ENCODE measurements at places on chromosomes 4 and X.
A peak's percentile ranks its signal among the peaks of the same experiment; 100 is the strongest.

GRCh38 chr4:143380629-143381028 lies 44.0 kb downstream of the GAB1 start:
- no peak for DNase-seq

- no peak for DNase-seq
Measured at GRCh38 chrX:71082822-71083221, 12.8 kb upstream of the FOXO4 start.

GRCh38 chr4:140305053-140305452 lies 68.4 kb upstream of the SCOC start:
- DNase-seq: no peak

- DNase-seq: no peak
Measured at GRCh38 chrX:314049-314448, 4.5 kb downstream of the GTPBP6 start.

- DNase-seq: no peak
Measured at GRCh38 chr4:141503260-141503659, 133.1 kb upstream of the IL15 start.

GRCh38 chr4:131370846-131371245 lies 1778.2 kb upstream of the PCDH10 start:
- no peak for DNase-seq

GRCh38 chr4:5218376-5219069 lies 167.2 kb downstream of the STK32B start:
- DNase-seq: no peak

GRCh38 chr4:124931050-124931449 lies 218.5 kb upstream of the ANKRD50 start:
- no peak for DNase-seq

- DNase-seq: no peak
Measured at GRCh38 chr4:89242864-89243732, 64.5 kb downstream of the GPRIN3 start.

- DNase-seq: peak; percentile 79
Measured at GRCh38 chr4:98652996-98653395, 5.4 kb downstream of the TSPAN5 start.

GRCh38 chrX:17629519-17629918 lies 107.8 kb upstream of the SCML1 start:
- DNase-seq: no peak

GRCh38 chrX:46408553-46409407 lies 136.4 kb downstream of the ZNF674 start:
- DNase-seq: peak; percentile 23

DNA sequence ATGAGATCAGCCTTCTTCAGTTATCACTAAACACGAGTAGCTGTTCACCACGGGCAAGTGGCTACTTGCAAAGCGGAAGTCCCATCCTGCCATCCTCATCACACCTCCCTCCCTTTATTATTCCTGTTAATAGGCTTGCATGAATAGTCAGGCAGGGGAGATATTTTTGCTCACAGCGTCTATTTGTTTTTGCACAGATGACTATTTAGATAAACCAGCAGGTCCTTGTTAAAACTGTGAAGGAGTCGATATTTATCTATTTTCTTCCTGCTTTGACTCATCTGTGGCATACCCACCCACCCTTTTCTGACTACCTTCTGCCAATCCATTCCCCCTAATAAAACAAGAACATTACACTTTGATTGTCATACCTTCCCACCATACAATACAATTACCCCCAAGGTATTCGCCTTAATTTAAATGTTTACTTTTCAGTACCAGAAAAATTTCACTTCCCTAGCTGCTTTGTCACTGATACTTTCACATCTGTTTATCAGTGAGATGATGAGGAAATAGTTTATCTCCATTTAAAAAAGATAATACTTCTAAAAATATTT lies 96.6 kb upstream of the BANK1 start:
- DNase-seq: no peak

- no peak for DNase-seq
Measured at GRCh38 chrX:11528623-11529022, 137.1 kb downstream of the ARHGAP6 start.

GRCh38 chr4:88731381-88731780 lies 33.8 kb upstream of the NAP1L5 start:
- DNase-seq: peak; percentile 50

DNA sequence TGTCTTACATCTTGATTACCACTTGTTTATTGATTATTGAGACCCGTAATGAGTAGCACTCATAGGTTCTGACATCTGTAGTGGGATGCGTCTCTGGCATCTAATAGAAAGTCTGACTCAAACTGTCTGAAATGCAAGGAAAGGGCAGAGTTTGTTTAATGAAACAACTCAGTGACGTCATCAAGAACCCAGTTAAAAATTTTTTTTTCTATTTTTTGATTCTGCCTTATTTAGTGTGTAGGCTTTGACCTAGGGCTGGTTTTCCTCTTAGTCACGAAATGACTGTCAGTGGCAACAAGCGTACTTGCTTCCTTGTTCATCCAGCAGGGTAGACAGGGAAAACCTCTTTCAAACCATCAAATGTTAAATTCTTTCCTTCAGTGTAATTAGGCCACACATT lies 3.1 kb upstream of the CDKL5 start:
- DNase-seq: peak; percentile 74

DNA sequence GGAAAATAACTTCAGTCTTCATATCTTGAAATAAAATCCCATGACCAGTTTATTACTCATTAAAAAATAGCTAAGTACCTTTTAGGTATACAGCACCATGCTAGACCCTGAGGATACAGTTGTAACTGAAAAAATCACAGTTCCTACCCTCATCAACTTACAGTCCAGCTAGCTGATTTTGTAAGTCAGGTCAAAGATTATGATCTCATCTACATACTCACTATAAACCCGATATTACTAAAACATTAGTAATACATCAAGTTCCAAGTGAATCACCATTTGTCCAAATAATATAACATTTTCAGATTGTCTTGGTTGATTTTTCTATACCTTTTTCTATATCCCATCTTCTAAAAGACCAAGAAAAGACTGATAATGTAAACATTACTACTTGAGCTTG lies 333.9 kb downstream of the INPP4B start:
- no peak for DNase-seq

GRCh38 chr4:43846111-43846587 lies 602.5 kb downstream of the KCTD8 start:
- no peak for DNase-seq

DNA sequence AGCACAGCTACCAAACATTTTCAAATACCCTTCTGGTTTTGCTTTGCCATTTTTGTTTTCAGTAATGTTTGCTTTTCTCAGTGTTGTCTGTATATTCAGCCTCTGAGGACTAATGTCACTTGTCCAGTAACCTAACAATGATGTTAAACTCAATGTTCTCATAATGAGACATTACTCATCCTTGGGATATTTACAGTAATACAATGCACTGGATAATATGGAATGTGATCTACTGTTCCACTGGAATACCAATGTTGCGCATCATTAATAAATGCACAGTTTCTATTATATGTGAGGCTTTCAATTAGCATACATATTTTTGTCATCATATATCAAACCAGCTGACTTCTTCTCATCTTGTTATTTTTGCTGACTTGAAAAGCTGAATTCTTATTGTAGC lies 259.1 kb downstream of the SH2D1A start:
- peak; percentile 5 for DNase-seq

- DNase-seq: no peak
Measured at GRCh38 chrX:69067841-69068240, 97.4 kb downstream of the PJA1 start.

GRCh38 chrX:124426288-124427169 lies 80.2 kb downstream of the SH2D1A start:
- no peak for DNase-seq

- peak; percentile 66 for DNase-seq
Measured at GRCh38 chrX:151896734-151897474, 15.8 kb upstream of the MAGEA4 start.

DNA sequence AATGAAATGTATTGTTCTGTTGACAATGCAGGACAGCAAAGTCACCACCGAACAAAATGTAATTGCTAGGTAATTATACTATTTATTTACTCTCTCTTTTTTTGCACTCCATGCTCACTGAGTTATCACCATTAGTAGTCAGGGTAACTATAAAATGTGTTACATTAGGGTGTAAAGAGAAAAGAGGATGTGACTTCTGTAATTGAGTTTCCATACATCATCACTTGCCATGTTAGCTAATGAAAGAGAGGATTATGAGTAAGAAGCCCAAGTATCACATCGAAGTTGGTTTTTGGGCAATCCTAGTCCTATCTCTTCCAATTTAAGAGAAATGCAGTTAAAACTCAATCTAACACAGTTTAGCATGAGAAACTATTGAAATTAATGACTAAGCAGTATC lies 7.6 kb downstream of the ZXDA start:
- no peak for DNase-seq

DNA sequence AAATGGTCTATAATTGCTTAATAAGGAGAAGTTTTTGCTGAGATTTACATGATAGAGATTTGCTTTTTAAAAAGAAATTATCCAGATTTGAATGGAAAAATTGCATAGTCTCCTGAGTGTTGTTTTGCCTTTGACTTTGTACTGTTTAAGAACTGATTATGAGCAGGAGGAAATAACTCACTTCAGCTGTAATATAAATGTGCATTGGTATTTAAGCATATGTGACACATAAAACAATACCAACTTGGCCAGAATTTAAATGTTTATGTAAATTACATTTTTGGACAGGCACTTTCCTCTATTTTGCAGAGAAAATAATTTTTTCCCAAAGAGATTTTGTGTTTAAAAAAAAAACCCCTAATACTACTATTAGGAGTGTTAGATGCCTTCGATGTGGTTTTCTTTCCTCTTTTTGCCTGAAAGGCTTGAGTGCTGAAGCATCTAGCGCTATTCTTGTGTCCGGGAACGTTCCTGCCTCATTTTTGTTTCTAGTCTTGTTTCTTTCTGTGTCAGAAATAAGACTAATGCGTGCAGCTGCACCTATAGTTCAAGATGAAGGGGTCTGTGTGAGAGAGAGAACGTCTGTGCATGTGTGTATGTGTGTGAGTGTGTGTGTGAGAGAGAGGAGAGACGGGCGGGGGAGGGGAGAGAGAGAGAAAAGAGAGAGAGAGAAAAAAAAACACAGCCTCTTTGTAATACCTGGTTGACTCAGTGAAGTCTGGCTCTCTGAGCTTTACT lies 60.8 kb downstream of the TBL1X start:
- no peak for DNase-seq

- DNase-seq: no peak
Measured at GRCh38 chr4:139503622-139504166, 49.8 kb downstream of the RAB33B start.

DNA sequence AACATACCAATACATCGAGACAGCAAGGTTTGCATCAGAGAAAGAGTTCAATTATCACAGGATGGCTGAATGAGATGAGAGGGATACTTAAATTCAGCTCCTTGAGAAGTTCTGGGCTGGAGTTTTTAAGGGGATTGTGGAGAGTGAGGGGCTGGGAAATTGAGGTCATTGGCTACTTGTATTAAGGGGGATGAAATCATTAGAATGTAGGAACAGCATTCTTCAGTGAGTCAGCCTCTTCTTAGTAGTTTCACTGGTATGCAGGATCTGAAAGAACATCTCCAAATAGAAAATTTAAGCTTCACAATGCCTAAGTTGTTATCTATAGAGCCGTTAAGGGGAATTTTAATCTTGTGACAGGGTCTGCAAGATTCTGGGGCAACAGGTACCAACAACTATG lies 211.6 kb upstream of the TAPT1 start:
- DNase-seq: no peak

DNA sequence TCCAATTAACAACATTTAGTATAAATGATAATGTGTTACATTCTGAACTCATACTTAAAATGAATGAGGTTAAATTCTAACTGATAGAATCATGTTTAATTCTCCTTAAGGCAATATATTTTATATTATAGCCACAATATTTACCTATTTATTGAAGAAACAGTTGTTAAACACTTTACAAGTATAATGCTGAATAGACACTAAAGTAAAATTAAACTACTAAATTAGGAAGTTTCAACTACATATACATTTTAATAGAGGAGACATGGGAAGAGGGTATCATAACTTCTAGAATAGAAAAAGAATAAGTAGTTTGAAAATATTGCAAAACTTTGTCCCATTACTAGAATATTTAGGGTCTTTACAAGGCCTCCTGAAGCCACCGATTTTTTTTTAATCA lies 36.2 kb upstream of the GRIA2 start:
- no peak for DNase-seq

GRCh38 chr4:128284317-128284716 lies 3.3 kb downstream of the PGRMC2 start:
- no peak for DNase-seq

DNA sequence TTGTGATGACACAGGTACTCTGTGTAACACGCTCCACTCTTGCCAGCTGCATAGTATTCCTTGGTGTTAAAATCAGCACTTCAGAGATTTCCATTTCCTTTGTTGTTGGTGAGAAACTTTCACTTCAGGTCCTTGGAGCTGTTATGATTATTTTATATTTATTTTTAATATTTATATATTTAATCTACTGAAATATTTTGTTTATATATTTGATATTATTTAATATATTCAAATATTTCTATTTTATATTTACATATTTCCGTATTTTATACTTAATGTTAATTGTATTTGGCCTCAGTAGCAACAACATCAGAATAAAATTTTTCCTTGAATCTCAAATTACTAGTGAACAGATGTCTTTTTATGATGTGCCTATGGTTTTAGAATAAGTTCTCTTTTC lies 225.3 kb downstream of the MAGEB17 start:
- no peak for DNase-seq

DNA sequence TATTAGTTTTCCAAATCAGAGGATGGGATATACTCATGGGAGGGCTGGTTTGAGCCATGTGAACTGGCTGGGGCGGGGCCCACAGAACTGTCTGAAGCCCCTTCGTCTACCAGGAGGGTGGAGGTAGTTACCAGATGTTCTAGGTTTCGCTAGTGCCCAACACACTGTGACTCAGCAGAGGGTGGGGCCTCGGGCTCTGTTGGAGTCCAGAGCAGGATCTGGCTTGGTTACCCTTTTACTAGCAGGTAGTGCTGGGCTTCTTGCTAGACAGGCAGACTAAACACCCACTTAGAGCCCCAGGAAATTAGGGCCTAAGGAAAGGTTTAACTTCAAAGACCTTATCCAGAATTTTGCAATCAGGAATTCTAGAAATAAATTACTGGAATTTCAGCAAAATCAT lies 56.2 kb upstream of the CHRDL1 start:
- DNase-seq: no peak

DNA sequence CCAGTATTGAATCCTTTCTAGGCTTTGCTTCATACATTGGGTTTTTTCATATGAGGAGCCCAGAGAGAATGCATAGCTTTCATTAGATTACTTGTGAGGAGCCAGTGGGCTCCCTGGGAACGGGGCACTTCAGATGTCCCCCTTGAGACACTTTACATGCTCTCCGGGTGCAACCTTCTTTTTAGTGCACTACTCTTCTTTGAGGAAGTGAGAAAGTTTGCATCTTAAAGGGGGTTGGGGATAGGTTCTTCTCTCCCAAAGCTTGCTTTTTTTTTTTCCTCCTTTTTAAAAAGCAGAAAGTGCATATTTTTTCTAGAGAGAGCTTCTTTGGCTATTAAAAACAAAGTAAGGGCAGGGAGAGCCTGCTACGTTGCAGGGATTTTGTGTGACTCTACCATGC lies 4.3 kb downstream of the HADH start:
- DNase-seq: no peak

DNA sequence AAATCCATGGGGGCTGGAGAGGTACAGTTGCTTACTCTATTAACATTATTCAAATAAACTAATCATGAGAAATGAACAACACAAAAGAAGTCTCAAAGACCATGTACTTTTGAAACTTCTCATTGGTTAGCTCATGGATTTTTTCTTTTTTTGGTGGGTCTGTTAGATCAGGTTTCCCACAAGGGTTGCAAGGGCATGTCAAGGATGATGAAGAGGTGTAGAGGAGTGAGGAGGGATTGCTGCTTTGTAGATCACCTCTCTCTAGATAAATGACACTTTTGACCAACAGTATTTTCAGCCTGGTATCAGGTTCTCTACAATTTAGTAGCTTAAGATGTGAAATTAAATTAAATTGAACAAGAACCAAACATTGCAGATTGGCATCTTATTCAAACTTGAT lies 417.9 kb upstream of the AGA start:
- no peak for DNase-seq

All from fibroblast of skin of left biceps (primary cell).